ENCODE measurements at places on chromosomes 11 and 22.

DNA sequence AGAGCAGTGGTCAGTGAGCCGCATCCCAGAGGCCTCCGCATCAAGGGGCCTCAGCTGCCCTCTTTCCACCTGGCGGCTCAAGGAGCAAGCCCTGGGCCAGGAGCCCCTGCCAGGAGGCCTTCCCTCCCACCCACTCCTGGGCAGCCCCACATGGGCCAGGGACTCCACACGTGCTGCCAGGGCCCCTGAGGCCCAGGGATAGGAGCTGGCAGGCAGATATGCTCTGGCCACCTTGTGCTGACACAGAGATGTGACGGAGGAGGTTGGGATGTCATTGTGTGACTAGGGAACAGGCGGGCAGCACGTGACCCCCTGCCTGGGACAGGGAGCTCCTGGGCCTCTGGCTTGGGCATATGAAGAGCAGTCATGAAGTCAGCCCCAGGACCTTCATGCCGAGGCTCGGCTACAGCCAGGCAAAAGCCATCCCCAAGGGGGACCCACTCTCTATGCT lies 77.9 kb downstream of the PIWIL3 start:
- DNase-seq = no peak

GRCh38 chr22:35008213-35008612 lies 57.7 kb upstream of the ISX start:
- no peak for DNase-seq

DNA sequence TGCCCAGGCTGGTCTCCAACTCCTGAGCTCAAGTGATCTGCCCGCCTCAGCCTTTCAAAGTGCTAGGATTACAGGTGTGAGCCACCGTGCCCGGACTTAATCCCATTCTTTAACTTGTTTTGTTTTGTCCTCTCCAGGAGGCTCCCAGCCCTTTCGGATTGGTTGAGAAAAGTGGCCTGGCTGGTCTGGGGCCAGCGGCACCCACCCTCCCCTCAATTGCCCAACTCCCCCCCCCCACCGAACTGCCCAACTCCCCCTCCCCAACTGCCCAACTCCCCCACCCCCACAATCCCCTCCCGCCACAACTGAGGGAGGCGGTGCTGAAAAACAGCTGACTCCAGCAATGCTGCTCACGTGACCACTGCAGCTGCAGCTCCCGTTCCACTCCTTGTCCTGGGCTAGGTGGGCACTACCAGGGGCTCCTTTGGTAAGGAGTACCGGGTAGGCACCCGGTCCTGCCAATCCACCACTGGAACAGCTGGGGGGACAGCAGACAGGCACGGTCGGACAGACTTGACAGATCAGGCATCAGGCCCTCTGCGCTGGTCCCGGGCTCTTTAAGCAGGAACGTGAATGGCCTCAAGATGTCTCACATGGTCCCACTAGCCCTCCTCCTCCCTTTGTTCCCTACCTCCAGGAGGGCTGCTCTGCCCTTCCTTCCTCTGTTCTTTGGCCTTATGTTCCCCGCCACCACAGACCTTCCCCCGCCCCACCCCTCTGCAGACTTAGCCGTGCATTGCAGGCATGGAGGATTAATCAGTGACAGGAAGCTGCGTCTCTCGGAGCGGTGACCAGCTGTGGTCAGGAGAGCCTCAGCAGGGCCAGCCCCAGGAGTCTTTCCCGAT lies at the start of gene TCN2:
Gene TCN2 (plus strand): TSS at position 720 of the 845 bp plus-strand sequence. CDS start 158 bp downstream, outside the sequence.
- DNase-seq = peak; percentile 9

GRCh38 chr11:120940160-120940848 lies 83.6 kb upstream of the TBCEL start:
- no peak for DNase-seq

DNA sequence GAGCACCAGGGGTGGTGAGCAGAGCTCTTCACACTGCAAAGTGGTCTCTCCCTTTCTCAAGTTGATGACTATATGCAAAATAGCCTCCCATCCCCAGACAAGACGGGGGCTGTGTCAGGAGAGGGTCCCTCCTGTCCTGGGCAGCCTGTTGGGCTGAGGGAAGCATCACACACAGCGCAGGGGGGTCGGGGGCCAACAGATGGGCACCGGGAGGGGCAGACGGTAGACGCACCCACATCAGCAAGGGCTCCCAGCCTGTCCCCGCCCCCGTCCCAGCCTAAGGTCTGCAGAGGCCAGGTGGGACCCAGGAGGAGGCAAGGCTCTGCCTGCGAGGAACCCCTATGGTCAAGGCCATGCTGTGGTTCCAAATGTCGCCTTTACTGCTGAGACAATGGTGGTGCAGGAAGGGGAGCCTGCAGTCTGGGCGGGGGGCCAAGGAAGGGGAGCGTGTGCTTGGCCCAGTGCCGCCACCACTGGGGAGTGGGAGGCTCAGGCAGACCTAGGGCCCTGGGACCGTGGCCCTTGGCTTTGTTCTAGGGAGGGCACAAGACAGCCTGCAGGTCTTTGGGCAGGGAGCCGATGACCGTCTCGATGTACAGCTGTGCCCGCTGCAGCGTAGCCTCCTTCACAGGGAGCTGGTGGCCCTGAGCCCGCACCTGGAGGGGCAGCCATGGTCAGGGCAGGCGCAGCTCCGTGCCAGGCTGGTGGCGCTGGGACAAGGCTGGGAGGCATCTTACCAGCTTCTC lies 4.3 kb upstream of the PLXNB2 start:
- no peak for DNase-seq

- no peak for DNase-seq
Observed at GRCh38 chr11:40393511-40393910, 1065.9 kb downstream of the LRRC4C start.

DNA sequence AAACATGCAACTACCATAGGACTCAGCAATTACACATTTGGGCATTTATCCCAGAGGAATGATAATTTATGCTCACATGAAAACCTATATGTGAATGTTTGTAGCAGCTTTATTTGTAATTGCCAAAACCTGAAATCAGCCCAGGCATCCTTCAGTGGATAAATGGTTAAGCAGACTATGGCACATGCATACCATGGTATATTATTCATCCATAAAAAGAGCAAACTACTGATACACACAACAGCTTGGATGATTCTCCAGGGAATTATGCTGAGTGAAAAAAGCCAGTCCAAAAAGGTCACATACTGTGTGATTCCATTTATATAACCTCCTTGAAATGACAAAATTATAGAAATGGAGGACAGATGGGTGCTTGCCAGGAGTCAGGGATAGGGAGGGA lies 86.7 kb downstream of the ALX4 start:
- no peak for DNase-seq

- no peak for DNase-seq
Observed at GRCh38 chr11:8814923-8815240, 96.1 kb upstream of the AKIP1 start.

DNA sequence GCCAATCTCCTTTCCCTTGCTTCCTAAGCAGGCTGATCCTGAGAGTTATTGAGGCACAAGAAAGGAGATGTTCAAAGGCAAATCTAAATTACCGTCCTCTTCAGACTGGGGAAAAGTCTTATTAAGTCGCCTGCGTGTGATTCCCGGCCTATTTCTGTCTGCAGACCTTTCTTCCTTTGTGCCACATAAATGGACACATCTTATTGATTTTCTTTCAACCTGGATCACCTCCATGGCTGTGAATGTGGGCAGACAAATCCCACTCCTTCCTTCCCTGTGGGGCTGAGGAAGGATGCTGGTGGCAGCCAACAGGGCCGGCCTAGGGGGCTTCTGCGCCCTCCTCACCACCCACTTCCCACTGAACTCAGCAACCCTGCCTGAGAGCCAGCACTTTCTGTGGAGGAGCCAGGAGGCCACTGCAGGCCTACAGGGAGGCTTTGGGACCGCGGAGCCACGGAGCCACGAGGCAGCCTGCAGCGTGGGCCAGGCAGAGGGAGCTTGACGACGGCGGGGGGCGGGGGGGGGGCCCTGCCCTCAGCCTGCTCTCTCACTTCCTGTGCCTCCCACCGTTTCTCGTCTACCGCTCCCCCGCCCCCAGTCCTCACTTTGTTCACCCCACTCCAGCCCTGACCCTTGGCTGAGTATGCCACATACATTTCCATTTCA lies 73.6 kb upstream of the LMO1 start:
- no peak for DNase-seq

- no peak for DNase-seq
Observed at GRCh38 chr11:101914341-101914737, 471 bp upstream of the CEP126 start.

GRCh38 chr11:61567286-61568061 lies 13.4 kb downstream of the SYT7 start:
- DNase-seq = peak; percentile 80

GRCh38 chr11:87039371-87039770 lies 1.6 kb downstream of the TMEM135 start:
- no peak for DNase-seq

DNA sequence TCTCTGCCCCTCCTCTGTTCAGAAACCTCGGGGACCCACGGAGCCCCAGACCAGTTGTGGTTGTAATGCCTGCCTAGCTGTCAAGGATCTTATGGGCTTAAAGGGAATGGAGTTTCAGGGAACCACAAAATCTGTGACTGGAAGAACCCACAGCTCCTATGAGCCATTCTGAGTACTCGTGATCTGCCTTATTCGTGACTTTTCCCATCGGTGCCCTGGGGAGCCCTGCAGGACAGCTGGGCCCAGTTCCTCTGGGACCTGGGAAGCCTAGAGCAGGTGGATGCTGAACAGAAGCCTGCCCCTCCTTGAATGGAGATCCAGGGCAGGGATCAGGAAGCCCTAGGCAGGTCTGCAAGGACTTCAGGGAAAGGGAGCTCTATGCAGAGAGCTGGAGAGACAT lies 42.1 kb upstream of the TTC12 start:
- DNase-seq = no peak

GRCh38 chr11:4962816-4963215 lies 7.3 kb upstream of the OR51A2 start:
- no peak for DNase-seq

- DNase-seq = no peak
Observed at GRCh38 chr11:34173050-34173449, 67.6 kb downstream of the NAT10 start.

DNA sequence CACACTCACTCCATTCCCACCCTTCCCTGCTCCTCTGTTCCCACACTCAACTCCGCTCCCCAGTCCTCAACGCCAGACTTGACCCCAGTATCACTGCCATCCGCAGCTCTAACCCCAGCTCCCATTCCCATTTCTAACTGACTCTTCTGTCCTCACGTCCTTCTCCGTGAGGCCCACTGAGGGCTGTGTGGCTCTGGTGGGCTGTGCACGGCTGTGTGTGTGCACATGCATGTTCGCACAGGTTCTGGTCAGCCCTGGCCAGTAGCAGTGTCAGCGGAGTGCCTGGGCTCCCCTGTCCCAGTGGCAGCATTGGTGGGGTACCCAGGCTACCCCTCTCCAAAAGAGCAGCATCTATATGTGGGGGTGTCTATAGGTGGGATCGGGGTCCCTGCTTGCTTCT lies 5.0 kb downstream of the CAPN1 start:
- DNase-seq = no peak

DNA sequence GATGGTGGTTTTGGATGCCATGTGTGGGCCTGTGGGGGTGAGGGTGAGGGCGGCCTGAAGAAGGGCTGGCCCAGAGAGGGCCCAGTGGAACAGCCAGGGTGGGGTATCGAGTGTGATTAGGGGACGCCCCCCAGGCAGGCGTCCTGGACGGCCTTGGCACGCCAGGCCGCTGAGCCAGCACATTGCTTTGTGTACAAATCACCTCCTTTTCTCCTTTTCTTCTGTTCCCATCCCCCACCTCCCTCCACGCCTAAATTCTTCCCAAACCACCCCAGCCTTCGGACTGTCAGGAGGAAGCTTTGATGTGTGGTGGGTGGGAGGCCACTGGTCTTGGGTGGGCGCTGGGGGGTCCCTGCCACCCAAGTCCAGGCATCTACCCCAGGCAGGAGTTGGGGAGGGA lies 7.8 kb upstream of the CD248 start:
- DNase-seq = no peak

- DNase-seq = peak; percentile 43
Observed at GRCh38 chr11:71454470-71455113, 1.6 kb downstream of the NADSYN1 start.

DNA sequence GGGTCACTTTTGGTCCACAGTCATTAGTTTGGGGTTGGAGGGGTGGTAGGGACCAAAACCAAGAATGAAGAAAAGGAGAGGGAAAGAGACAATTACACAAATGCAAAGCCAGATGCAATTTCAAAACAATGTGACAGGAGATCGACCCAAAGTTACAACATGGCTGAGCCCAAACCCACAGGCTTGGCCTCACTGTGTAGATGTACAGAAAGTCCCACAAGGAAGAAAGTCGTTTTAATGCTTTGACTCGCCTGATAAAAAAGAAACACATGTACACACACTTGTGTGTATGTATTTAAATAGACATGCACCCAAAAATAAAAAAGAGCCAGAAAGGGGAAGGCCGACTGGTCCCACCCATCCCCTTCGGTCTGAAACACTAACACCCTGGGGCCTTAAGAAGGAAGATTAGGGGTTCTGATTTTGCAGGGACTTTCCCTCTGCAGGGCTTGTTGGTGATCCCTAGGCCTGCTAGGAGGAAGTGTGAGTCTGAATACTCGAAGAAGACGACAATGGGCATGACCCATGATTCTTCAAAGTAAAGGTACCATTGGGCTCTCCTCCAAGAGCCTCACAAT lies 104.1 kb downstream of the ETS1 start:
- no peak for DNase-seq

DNA sequence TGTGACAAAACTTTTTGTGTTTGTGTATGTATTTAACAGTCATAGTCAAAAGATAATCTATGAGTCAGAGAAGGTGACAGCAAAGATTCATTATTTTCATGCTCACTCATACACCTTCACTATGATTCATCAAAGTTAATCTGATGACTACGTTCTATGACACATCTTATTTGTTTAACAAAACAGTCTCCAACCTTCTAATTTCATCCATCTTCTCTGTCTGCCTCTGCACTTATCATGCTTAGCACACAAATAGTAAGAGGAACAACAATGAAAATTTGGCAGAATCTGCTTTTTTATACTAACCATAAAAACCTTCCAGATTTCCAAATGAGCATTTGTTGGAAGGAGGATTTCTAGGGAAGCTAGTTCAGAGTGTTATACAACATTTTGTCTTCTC lies 568.9 kb downstream of the LUZP2 start:
- no peak for DNase-seq

- DNase-seq = no peak
Observed at GRCh38 chr11:76802151-76802550, 19.0 kb downstream of the TSKU start.

- peak; percentile 85 for DNase-seq
Observed at GRCh38 chr11:102452461-102453301, at the start of gene TMEM123. Gene TMEM123 (minus strand): TSS chr11:102452765. CDS start chr11:102452623, 142 bp downstream.

GRCh38 chr11:2267306-2267850 lies 3.0 kb downstream of the ASCL2 start:
- no peak for DNase-seq
